ENCODE measurements at places on chromosomes 11 and 22.

DNA sequence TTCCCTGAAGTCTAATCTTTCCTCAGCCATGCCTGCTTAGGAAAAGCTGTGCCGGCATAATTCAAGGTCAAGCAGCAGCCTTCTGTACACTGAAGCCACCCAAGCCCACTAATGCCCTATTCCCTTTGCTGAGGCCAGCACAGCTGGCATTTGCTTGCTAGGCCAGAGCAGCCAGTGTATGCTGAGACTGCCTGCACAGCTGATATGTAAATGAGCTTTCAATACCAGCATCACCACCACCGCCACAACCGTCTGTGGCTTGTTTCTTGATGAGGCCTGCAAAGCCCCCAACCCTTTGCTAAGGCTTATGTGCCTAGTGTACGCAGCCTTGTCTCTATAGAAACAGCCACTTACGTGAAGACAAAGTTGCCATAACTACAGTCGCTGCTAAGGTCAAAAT, 56.3 kb upstream of the TNRC6B start:
- no peak for DNase-seq

GRCh38 chr11:14073849-14074476, 111.4 kb downstream of the SPON1 start:
- no peak for DNase-seq

DNA sequence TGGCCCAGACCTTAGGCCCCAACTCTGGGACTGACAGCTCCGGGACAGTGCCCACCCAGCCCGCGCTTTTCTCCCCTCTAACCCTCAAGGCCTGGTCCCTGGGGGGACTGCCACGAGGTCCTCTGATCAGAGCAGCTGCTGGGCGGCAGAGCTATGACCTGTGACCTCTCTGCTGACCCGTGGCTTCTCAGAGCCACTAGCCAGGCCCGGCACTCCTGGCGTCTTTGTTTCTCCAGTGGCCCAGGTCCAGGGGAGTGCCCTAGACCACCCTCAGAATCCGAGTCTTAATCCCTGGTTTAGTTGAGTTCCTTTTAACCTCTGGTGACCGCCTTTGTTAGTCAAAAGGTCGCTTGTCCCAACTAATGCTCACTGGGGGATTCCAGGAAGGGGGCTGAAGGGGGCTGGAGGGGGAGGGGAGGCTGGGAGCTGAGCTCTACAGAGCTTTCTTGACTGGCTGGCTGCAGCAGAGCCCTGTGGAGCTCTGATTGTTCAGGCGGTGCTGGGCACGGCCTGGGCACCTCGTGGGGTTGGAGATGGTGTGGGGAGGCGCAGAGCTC, 1.2 kb downstream of the FBLN1 start:
- no peak for DNase-seq

DNA sequence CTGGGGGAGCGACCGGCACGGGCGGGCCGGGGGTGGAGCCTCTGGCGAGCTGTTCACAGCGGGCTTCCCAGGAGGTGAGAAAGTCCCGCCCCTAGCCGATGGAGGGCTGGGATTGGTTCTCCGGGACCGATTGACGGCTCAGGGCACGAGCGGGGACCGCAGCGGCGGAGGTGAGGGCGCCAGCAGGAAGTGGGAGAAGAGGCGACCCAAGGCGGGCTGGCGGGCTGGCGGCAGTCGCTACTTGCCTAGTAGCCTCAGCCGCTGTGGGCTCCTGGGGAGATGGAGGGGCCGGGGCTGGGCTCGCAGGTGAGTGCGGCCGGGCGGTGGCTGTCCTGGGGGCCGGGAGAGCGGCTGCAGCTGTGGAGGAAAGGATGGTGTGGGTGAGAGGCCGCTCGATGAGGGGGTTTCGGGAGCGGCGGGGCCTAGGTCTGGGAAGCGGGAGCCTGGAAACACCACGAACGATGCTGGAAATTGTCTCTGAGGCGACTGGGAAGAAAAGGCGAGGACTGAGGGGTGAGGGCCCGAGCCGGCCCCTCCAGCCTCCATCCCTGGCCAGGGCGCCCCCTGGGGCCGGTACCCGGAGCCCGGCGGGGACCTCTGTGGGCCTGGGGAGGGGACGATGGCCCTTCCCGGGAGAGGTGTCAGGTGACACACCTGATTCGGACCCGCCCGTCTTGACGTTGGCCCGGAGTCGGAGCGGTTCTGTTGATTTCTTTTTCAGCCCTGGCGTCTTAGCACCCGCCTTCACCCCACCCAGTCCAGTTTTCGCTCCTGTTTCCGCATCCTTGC, at the start of gene ZDHHC13:
ZDHHC13 (plus strand) TSS at position 198 of the 789 bp plus-strand sequence; CDS start at position 280, 82 bp downstream.
- DNase-seq = peak; percentile 98

DNA sequence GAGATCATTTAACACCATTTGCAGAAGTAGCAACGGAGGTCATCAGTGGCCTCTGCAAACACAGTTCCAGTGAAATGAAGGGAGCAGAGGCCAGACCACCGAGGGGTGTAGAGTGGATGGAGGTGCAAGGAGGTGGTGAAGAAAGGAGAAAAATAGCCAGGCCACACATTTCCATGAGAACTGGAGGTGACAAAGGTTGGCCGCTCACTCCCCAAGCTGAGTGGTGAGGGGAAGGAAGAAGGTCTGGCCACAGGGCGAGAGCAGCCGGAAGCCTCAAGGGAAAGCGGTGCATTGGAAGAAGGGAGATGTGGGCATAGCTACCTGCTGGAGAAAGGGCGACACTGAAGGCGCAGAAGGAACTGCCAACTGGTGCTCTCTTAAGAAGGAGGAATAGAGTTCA, 20.1 kb upstream of the TMPRSS4 start:
- no peak for DNase-seq

- DNase-seq = no peak
These were observed 57.0 kb downstream of the RBFOX2 start for GRCh38 chr22:35971456-35972119.

DNA sequence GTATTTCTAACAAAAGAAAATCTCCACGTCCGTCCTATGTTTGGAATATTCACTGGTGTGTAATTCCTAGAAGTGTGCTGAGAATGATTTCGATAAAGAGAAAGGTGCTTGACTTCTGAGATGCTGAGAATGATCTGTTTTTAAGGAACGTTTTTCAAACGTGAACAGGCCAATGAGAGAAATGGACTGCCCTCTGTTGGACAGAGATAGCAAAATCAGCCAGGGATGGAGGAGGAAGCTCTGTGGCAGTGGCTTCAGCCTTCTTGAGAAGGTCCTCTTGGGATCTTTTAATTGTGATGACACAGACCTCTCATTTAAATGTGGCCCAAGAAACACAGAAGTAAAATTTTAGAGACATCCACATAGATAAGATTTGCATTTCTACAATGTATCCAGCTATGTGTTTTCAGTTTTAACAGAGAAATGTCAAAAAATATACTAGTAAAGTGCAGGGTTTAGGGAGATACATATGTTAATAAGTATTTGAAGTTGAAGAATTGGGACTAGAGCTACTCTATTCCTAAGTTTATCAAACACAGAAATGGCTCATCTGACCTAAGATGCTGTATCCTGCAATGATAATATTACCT, 84.0 kb upstream of the RCN1 start:
- DNase-seq = peak; percentile 88

DNA sequence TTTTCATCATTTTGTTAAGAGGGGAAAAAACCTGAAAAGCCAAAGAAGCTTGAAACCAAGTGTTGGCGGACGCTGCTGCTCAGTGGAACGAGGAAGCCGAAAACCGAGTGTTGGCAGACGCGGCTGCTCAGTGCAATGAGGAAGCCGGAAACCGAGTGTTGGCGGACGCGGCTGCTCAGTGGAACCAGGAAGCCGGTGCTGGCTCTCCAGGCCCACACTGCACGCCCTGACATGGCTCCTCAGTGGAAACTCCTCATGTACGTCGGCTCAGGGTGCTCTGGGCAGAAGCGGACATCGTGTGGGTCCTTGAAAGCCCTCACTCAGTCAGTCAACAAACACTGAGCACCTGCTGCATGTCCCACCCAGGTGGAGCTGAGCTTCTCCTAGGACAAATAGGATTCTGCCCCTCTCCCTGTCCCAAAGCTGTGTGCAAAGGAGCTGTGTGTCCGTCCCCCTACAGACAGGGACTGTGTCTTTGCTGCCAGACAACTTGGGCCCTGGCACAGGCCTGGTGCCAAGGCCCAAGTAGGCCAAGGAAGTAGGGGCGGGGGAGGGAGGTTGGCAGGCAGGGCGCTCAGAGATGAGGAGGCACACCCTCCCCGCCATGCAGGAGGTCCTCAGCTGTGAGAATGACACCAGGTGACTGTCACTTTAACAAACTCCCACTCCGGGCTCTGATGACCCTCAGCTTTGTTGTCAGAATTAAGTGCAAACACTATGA, 37.3 kb downstream of the PHF21B start:
- DNase-seq = no peak

DNA sequence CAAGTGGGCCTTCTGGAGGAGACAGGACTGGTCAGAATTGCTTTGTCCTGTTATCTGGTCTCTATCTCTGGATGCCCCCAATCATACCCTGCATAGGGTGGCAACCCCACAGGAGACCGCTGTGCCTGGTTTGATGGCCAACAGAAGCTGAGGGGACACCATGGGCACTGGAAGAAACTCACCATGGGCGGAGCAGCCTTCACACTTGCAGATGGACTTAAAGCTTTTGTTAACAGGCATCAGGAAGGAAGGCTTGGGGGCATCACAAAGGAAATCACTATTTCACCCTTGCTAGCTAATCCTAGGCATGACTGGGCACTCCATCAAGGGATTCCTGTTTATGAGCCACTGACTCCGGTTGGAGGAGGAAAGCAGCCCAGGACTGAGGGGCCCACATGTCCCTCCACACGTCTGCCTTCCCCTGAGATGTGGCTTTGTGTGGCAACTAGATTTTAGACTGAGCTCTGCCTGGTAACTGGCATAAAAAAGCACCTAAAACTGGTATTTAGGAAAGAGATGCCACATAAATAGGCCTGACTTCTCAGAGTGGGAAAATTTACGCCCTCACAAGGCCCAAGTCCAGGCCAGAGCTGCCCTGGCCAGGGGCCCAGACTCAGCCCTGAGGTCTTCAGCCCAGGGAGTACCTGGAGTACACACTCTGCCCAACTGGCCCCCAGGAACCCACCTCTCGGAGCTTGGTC, 57.0 kb upstream of the LYVE1 start:
- DNase-seq = no peak

DNA sequence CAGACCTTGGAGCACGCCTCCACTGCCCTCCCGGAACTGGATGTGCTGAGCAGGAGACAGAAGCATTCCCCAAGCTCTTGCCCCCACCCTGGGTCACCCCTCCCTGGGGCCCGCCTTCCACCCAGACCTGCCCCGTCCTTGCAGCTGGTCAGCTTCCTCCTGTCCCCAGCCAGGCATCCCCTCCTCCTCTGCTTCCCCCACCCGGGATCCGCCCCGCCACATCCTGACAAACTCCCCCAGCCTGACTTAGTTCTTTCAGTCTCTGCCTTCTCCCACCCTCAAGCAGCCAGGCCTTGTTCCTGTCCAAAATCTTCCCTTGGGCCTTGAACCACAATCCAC, 1.1 kb upstream of the PLXNB2 start:
- no peak for DNase-seq

DNA sequence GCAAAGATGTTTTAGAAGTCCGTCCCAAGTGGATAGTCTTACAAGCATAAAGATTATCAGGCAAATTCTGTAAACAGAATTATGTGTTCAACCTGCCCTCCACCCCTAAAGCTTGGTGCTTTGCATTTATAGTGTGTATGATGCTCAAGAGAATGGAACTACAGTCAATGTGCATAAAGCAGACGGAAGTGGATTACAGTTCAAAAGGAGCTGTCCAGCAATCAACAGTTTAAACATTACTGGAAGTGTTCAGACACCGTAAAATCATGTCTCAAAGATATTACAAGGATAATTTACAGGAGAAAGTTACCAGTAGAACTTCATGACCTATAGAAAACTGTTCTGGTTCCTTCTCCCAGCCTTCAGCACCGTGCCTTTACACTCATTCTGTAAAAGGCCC, 1.0 kb downstream of the RIC3 start:
- no peak for DNase-seq

DNA sequence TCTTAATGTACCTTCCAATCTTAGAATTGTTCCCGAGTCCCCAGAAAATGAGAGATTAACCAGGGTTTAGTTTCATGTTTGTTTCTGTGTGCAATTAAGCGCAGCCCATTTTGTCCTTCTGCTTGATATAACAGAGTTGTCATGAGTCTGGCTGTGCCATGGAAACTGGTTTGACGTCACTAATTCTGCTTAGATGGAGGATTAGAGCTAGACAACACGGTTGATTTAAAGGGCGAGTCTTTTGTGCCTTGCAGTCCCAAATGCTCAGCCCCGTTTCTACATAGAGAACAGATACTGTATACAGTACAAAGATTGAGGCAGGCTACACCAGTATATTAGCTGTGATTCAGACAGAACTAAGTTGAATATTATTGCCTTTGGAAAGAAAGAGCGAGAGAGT, 45.5 kb upstream of the ALKBH3 start:
- no peak for DNase-seq

GRCh38 chr11:9148727-9149126, 57.3 kb upstream of the SCUBE2 start:
- no peak for DNase-seq

DNA sequence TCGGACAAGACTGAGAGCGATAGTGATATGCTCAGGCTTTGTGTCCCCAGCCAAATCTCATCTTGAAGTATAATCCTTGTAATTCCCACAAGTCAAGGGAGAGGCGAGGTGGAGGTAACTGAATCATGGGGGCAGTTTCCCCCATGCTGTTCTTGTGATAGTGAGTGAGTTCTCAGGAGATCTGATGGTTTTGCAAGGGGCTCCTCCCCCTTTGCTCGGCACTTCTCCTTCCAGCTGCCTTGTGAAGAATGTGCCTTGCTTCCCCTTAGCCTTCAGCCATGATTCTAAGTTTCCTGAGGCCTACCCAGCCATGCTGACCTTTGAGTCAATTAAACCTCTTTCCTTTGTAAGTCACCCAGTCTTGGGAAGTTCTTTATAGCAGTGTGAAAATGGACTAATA, 7.5 kb upstream of the FOLR2 start:
- no peak for DNase-seq

DNA sequence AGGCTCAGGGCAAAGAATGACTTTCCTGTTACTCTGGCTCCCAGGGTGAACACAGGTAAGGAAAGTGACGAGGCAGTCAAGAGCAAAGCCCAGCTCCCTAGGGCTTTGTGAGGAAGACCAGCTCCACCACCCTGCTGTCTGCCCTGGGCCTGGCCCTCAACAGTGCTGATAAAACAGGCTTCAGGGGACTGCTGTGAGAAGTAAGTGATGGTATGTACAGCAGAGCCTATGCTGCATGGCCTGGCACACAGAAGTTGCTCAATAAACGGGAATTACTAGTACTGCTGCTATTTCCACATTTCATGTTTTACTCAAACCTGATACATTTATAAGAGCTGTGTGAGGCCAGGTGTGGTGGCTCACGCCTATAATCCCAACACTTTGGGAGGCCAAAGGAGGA, 50.3 kb downstream of the MICAL3 start:
- no peak for DNase-seq

- no peak for DNase-seq
These were observed 6.8 kb downstream of the BID start for GRCh38 chr22:17767233-17768065.
